ENCODE measurements at places on chromosomes 3 and 15.
A peak's percentile ranks its signal among the peaks of the same experiment; 100 is the strongest.

DNA sequence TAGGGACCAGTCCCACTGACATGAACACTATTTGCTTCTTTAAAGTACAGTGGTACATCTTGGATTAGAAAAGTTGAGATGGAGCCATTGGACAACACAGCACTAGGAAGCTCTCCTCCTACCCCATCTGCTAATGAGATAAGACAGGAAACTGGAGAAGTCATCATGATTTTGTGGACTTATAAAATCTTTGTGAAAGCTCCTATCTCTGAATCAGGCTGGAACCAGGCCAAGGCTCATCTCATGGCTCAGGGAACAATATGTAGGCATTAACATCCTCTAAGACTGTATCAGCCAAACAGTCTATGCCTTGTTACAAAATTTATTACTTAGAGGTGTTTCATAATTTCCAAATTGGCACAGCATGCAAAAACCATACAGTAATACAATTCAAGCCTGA is 84.1 kb downstream of the BOC start:
- no peak for DNase-seq

DNA sequence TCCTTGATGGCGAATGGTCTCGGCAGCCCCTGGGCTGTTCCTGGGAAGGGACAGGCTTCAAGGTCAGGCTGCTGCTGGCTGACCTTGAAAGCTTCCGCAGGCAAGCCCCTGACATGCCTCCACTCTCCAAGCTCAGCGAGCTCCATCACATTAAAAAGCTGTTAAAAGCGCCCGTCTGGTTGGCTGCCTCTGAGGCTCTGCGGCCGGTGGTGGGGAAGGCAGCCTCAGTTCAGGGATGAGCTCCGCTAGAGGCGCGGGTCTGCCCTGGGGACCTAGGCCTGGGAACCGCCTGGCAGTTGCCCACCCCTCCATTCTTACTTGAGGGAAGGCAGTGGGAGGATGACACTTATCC is 103.8 kb downstream of the LINGO1 start:
- DNase-seq: no peak

DNA sequence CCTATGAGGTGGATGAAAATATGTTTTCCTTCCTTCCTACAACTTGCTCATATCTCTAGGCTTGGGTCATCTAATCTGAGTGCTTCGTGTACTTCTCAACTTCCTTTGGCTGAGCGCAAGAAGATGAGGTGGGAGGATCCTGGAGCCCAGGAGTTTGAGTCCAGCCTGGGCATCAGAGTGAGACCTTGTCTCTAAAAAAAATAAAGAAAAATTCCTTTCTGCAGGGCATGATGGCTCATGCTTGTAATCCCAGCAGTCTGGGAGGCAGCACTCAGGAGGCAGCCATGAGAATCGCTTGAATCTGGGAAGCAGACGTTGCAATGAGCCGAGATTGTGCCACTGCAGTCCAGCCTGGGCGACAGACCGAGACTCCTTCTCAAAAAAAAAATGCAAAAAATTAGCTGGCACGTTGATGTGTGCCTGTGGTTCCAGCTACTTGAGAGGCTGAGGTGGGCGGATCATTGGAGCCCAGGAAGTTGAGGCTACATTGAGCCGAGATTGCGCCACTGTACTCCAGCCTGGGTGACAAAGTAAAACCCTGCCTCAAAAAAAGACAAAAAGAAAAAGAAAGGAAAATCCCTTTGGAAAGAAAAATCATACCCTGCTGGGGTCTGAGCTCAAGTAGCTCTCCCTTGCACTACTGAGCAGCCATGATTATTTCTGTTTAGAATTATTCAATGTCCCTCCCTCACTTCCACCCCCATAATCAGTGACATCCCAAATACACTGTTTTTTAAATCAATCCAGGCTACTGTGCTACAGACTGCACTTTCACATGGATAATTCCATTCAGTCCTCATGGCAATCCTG is 28.0 kb upstream of the RAB11A start:
- DNase-seq: no peak

GRCh38 chr15:66763186-66764071 is 61.4 kb downstream of the SMAD6 start:
- DNase-seq: peak; percentile 88

DNA sequence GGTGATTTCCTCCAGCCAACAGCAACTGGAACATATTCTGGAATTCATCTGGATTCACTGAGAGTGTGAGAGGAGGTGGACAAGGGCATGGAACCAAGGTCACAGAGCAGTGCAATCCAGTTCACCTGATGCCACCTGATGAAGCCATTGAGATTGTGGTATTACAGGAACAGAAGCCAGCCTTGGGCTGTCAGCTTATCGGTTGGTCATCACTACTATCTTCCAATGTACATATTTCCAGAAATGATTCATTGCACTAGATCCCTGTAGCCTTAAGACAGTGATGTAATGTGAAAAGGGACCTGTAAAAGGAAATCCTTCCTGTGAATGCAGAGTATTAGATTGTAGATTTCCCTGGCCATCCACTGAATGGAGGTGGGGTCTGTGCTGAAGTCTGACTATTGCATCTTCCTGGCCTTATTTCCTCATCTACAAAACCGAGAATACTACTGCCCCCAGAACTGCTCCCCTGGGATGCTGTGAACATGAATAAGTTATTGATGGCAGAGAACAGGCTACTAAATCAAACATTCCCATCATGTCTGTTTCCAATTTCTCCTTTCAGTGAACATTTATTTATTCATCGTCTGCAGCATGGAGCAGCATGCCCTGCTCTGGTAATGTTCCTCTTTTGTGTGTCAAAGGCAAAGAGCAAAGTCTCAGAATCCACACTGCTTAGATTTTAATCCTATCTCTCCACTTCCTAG is 47.4 kb upstream of the TPM1 start:
- DNase-seq: no peak

DNA sequence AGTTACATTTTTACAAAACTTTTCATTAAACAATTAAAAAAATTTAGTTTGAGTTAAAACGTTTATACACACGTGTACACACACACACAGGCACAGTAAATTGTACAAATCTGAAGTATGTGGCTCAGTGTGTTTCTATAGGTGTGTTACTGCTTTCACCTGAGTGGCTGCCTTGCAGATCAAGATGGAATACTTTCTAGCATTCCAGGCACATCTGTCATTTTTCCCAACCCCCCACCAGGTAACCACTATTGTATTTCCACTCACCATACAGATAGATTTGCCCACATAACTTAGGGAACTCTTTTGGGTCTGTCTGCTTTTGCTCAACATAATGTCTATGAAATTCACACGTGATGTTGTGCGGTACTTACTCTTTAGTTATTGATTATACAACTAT is 141.1 kb downstream of the PTPRG start:
- no peak for DNase-seq

DNA sequence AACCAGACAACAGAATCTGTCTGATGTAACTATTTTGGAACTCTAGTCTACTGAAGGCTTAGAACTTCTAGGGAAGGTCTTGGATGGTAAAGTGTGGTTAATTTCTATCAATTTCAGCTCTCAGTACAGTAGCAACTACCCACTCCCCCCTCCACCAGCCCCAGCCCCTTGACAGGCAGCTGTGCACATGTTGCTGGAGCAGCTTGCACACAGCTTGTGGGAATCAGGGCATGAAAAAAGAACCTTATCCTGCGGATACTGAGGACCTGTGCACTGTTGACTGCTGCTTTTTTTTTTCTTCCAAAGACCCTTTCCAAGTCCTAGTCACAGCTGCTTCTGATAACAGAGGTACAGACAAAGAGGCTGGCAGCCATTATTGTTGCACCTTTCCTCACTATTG is 81.5 kb upstream of the UBP1 start:
- no peak for DNase-seq

DNA sequence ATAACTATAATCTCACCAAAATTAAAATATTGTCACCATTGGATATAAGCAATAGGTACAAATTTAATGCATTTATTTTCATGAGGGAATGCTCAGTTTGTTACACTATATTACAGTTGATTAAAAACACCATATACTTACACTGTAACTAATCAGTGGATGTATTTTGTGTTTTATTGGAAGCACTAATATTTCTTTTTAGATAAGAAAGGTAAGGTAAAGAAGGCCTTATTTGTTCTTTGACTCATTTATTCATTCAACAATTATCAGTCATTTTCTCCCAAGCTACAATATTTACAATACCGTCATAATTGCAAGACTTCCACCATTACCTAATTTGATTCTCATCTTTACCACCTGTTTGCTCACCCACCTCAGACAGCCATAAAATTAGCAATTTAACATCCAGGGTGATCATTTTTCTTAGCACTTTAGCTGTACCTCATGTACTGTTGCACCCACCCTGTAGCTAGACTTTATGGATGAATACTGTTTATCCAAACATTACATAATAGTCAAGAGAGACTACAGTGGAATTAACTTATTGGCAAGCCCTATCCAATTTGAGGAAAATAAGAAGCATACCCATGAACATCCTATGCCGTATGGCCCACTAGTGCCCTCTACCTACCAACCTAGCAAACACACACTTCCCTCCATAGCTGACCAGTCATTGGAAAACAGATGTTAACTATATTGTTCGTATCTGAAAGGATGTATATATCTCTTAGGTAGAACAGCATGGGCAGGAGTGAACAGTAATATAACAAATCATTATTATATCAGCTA is 229.6 kb downstream of the BBX start:
- no peak for DNase-seq

DNA sequence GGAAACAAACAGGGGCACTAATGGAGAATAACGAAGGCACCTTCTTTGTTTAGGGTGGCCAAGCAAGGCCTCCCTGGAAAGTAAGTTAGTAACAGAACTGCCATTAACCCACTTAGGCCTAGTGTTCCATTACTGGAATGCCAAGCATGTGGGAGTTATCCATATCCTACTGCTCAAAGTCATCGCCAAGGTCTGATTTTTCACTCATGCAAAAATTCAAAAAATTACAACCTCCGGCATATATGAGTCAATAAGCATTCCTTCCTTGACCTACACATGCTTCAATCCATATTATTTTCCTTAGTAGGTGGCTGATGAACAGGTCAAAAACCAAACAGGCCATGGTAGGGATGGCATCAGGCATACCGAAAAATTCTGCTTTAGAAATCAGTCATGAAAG is 1097.2 kb downstream of the FHIT start:
- DNase-seq: no peak

DNA sequence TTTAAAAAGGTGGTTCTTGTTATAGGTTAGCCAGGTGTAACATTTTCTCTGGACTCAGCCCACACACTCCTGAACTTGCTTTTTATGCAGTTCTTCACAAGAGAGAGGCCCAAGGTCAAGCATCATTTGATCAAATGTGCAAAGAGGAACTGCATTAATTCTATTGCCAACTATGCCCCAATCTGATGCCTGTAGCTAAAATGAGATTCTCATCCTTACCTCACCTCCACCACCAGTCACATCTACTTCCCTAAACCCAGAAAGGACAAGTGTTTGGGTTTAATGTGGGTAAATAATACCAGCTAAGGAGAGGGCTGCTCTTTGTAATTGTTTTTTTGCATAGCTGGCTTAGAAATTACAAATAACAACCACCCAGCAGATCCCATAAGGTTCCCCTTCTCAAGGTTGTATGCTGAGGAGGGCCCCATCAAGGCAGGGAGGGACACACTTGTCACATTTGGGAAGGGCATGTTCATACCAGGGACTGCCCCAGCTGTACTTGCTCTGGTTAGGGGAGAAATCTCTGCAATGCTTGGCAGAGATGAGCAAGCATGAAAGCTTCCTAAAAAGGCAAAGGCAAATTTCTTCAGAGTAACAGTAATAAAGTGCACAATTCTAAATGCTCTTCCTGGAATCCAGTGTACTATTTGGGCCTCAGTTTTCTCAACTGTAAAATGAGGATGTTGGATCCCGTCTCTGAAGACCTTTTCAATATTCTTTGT is 76.2 kb downstream of the TGFBR2 start:
- DNase-seq: no peak

- no peak for DNase-seq
These were observed 175.4 kb downstream of the ANXA2 start for GRCh38 chr15:60222404-60222803.

GRCh38 chr15:63931556-63931955 is 97.8 kb upstream of the HERC1 start:
- DNase-seq: no peak

DNA sequence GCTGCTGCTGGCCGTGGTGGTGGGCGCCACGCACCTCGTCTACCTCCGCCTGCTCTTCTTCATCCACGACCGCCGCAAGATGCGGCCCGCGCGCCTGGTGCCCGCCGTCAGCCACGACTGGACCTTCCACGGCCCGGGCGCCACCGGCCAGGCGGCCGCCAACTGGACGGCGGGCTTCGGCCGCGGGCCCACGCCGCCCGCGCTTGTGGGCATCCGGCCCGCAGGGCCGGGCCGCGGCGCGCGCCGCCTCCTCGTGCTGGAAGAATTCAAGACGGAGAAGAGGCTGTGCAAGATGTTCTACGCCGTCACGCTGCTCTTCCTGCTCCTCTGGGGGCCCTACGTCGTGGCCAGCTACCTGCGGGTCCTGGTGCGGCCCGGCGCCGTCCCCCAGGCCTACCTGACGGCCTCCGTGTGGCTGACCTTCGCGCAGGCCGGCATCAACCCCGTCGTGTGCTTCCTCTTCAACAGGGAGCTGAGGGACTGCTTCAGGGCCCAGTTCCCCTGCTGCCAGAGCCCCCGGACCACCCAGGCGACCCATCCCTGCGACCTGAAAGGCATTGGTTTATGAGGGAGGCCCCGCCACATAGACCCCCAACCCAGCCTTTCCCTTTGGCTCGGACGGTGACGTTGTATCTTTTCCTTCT is 1.1 kb downstream of the GPR27 start:
- no peak for DNase-seq

DNA sequence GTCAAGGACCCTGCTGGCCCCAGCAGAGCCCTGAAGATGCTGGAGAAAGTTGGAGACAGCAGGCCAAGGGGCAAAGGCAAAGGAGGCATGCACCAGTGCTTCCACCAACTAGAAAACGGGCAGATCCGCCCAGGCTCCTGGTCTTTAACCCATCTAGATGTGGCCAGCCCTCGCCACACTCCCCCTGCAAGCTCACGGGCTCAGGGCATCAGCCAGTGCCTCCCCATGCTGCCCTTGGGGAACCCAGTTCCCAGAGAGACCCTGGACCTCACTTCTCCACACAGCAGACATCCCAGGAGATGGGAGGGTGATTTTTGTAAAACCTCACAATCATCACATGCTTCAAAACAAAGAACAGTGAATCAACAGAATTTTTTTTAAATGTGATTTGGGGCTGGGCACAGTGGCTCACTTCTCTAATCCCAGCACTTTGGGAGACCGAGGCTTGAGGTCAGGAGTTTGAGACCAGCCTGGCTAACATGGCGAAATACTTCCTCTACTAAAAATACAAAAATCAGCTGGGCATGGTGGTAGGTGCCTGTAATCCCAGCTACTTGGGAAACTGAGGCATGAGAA is 24.5 kb downstream of the CYFIP1 start:
- no peak for DNase-seq

GRCh38 chr15:96849271-96849900 is 518.9 kb downstream of the NR2F2 start:
- no peak for DNase-seq

DNA sequence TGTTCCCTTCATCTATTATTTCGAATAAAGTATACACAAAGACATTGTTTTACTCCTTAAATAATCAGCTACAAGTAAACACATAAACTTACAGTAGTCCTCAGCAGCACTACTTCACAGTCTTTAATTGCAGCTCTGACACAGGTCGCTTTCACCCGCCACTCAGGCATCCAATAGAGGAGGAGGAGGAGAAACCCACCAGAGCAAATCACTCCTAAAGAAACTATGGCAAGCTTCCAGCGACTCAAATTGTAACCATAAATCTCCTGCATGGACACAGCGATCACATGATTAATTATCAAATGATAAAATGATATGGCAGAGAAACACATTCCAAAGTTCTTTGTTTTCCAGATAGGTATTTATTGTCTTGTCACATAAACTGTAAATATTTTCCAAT is 26.2 kb downstream of the ATP13A3 start:
- DNase-seq: no peak
